ENCODE measurements at places on chromosomes 16 and 17. TPM values are rescaled to one million over a fixed set of nuclear protein-coding genes. Genes with fewer than 3 reads are reported as not detected.
A peak's percentile ranks its signal among the peaks of the same experiment; 100 is the strongest.

- H3K4me3 ChIP-seq: no peak overlapping the region
- H3K36me3 ChIP-seq: no peaks in the 10 kb centered on the region
Observed at GRCh38 chr16:50537533-50538290, 10.5 kb upstream of the NKD1 start.

- peaks cover 14% of the 10 kb centered on the region for H3K36me3 ChIP-seq
- H3K27ac ChIP-seq: no peak overlapping the region
- no peak for DNase-seq
- peak overlapping the region; percentile 66 for H3K4me3 ChIP-seq
- H3K27me3 ChIP-seq: peaks cover 3% of the 10 kb centered on the region
Observed at GRCh38 chr17:28406473-28406814, 432 bp upstream of the SLC46A1 start.

DNA sequence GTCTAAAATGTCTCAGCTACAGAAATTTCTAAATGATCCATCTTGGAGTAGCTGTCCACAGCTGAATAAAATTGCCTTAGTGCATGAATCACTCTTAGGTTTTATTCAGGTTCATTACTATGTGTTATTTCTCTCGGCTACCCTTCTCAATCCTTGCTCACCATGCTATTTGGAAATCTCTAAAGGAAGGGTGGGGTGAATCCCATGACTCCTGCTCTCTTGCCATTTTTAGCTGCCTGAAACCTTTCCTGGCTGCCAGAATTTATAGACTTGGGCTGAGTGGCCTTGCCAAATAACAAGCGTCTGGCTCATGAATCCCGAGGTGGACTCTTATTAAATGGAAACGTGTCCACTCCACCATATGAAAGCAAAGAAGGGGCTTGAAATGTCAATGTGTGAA lies 936.1 kb upstream of the SOX9 start:
- no peaks in the 10 kb centered on the region for H3K27me3 ChIP-seq
- no peak overlapping the region for H3K4me3 ChIP-seq
- no peaks in the 10 kb centered on the region for H3K36me3 ChIP-seq
- no peaks in the 10 kb centered on the region for H3K4me1 ChIP-seq

GRCh38 chr16:30068750-30069610 lies 3.4 kb downstream of the ALDOA start:
- peak overlapping the region; percentile 55 for H3K27ac ChIP-seq
- no peak for DNase-seq
- no peaks in the 10 kb centered on the region for H3K27me3 ChIP-seq
- H3K4me1 ChIP-seq: peaks cover 36% of the 10 kb centered on the region

- H3K4me3 ChIP-seq: no peak overlapping the region
- H3K36me3 ChIP-seq: peaks cover 63% of the 10 kb centered on the region
- H3K27me3 ChIP-seq: no peaks in the 10 kb centered on the region
- H3K4me1 ChIP-seq: no peaks in the 10 kb centered on the region
Observed at GRCh38 chr17:68532826-68533225, 20.6 kb downstream of the PRKAR1A start.

Gene CDR2L
- 16.0 TPM for total RNA-seq

Measured in K562 (cell line).